ENCODE measurements at places on chromosomes 3 and 15.

DNA sequence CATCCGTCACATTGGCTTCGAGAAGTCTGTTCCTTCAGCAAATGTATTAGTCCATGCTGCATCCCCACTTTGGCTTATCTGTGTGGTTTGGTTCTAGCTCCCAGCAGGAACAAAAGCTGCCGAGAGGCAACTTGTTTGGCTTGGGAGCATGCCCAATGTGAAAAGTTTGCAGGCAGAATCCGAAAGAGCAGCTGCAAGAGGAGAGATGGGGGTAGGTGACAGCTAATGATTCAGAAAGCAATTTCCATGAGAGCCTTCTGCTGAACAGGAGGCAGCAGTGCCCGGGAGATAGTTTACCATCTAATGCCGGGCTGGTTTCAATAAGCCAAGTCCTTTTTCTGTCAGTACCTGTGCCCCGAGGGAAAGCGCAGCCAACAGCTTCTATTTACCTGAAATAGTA lies 60.2 kb downstream of the GRM7 start:
- DNase-seq = no peak

- no peak for DNase-seq
These were observed 22.8 kb downstream of the EIF4E3 start for GRCh38 chr3:71702131-71703024.

DNA sequence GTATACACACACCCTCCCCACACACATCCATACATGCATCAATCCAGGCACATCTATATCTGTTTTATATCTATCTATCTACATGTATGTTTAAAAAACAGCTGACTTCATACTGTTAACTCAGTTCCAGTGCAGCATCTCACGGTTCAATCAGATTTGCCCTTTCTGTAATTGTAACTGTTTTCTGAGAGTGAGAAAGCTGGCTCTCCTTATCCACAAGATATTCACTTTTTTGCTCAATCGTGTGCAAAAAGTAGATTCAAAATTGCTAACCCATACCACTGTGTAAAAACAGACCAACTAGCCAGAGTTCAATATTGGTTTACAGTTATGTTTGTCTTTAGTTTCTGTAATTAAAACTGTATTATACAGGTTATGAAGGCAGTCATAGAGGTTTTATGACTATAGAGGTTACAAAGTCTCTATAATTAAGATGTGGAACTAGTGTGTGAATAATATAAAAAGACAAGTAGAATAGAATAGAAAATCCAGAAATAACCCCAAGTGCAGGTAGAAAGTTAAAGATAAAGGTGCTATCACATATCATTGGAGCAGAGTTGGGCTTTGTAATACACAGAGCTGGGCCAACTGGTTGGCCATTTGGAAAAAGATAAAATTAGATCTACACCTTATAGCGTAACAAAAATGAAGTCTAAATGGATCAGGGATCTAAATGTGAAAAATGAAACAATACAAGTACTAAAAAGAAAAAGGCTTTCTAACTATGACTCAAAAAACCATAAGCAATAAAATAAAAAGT lies 20.1 kb upstream of the MCF2L2 start:
- no peak for DNase-seq

GRCh38 chr3:109774108-109774507 lies 436.8 kb upstream of the DPPA4 start:
- DNase-seq = no peak

GRCh38 chr3:99419116-99419515 lies 219.3 kb upstream of the COL8A1 start:
- no peak for DNase-seq
